Trophoblast cell (in vitro differentiated cells and primary cell): ENCODE measurements at places on chromosomes 2 and 18.

DNA sequence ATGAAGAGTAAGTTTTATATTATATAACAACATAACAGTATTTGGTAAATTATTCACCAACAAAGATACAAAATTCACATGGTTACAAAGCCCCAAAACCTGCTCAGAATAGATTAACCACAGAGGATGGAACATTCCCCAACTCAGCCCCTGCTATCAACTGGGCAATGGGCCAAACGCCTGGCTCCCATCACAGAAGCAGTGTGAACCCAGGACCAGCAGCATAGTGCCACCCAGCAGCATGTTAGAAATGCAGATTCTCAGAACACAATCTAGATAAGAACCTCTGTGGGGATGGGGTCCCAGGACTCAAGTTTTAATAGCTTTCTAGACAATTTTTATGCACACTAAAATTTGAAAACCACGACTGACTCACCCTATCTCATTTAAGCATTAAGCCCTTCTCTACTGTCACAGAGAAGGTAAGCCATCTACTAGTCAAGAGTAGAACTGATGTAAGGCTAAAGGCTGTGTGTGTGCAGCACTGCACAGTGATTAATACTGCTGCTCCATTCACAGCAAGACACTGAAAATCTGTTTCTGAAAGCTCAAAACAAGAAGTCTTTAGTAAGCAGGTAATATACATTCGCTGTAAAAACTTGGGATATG, 15.2 kb downstream of the AFG3L2 start:
- no peak for DNase-seq

DNA sequence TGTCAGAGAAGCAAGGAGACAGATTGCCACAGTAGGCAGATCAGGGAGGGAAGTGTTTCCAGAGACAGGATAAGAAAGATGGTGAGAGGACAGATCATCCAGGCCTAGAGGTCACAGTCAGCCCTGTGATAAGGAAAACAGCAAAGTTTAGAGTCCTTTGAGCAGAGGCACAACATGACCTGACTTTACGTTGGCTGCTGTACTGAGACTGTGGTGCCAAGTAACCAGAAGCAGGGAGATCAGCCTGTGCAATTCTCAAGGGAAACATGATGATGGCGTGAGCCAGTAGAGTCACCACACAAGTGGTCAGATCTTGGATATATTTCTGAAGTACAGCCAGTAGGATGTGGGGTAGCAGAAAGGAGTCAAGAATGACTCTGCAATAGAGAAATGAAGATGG, 43.7 kb downstream of the SMC6 start:
- DNase-seq: no peak

- DNase-seq: no peak
Observed at GRCh38 chr2:166957686-166958085, 69.4 kb downstream of the XIRP2 start.

- no peak for DNase-seq
Observed at GRCh38 chr2:103401621-103402020, 639.8 kb downstream of the TMEM182 start.

- DNase-seq: peak; percentile 93
Observed at GRCh38 chr18:49647496-49648168, 85.8 kb downstream of the LIPG start.

GRCh38 chr2:68938938-68939337, 13.8 kb downstream of the GKN2 start:
- DNase-seq: no peak

GRCh38 chr2:12950957-12951656, 234.4 kb downstream of the TRIB2 start:
- peak; percentile 13 for DNase-seq

DNA sequence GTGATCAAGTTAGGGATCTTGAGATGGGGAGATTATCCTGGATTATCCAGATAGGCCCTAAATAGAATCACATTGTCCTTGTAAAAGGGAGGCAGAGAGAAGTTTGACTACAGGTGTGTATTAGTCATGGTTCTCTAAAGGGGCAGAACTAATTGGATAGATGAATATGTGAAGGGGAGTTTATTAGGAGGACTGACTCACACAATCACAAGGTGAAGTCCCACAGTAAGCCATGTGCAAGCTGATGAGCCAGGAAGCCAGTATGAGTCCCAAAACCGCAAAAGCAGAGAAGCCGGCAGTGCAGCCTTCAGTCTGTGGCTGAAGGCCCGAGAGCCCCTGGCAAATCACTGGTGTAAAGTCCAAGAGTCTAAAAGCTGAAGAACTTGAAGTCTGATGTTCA, 275.8 kb downstream of the KCNS3 start:
- DNase-seq: no peak

- no peak for DNase-seq
Observed at GRCh38 chr2:134575888-134576287, 142.9 kb downstream of the TMEM163 start.

GRCh38 chr2:202521470-202521869, 113.3 kb upstream of the FAM117B start:
- no peak for DNase-seq

- no peak for DNase-seq
Observed at GRCh38 chr2:204881655-204882054, 336.4 kb downstream of the PARD3B start.

- DNase-seq: no peak
Observed at GRCh38 chr2:22991844-22992243, 393.1 kb upstream of the KLHL29 start.

GRCh38 chr18:11392980-11393885, 216.2 kb upstream of the SLC35G4 start:
- no peak for DNase-seq

DNA sequence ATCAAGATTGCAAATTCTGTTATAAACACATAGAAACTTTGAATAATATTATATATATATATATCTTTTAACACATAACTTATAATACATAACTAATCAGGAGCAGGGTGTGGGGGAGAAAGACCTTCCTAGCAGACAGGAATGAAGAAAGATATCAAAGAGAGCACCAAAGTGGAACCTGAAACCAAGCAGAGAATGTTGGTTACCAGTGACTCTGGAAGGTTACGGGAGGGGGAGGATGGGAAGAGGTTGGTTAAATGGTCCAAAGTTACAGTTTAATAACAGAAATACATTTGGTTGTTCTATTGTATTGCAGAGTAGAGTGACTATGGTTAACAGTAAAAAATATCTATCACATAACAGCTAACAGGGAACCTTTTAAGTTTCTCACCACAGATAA, 366.7 kb downstream of the LRRTM4 start:
- DNase-seq: no peak

- no peak for DNase-seq
Observed at GRCh38 chr2:147782141-147782930, 62.5 kb upstream of the ACVR2A start.

DNA sequence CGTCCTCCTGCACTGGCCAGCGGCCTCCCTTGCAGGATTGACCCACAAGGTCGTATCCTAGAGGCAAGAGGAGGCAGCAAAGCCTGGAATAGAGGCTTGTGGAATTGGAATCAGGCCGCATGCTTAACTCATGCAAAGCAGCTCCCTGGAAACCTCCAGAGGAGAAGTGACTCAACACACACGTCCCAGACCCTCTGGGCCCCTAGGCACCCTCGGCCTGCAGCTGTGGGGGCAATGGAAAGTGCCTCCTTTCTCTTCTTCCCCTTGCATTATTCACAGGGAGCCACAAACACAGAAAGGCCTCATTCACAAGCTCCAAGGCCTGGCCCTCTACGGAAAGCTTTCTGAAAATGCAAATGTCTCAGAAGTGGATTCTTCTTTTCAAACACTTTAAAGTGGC, 19.6 kb downstream of the SPATA3 start:
- peak; percentile 48 for DNase-seq

GRCh38 chr2:240201866-240202265, 61.4 kb upstream of the OTOS start:
- no peak for DNase-seq

- no peak for DNase-seq
Observed at GRCh38 chr2:84674586-84674985, 158.3 kb downstream of the DNAH6 start.

GRCh38 chr2:126850940-126851339, 47.8 kb upstream of the TEX51 start:
- DNase-seq: no peak

DNA sequence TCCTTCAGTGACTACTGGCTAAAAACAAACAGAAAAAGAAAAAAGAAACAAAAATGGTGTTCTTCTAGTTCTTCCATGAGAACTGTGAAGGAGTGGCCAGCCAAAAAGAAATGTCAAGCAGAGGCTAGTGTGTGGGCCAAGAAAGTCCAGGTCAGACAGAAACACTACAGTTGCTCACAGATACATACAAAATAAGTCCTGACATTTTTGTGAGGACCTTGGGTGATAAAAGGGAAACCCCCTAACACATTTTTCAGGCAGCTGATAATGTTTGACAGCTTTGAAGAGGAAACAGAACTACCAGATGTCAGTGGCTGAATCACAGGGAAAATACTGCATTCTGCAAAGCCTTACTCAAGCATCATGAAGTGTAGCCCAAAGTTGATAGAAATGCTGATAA, 28.1 kb downstream of the ARHGAP25 start:
- DNase-seq: no peak

- DNase-seq: no peak
Observed at GRCh38 chr18:46019936-46020335, 52.1 kb downstream of the PSTPIP2 start.

- no peak for DNase-seq
Observed at GRCh38 chr18:39345321-39345720, 1779.7 kb upstream of the CELF4 start.

GRCh38 chr18:44096016-44096415, 584.7 kb upstream of the SETBP1 start:
- no peak for DNase-seq

DNA sequence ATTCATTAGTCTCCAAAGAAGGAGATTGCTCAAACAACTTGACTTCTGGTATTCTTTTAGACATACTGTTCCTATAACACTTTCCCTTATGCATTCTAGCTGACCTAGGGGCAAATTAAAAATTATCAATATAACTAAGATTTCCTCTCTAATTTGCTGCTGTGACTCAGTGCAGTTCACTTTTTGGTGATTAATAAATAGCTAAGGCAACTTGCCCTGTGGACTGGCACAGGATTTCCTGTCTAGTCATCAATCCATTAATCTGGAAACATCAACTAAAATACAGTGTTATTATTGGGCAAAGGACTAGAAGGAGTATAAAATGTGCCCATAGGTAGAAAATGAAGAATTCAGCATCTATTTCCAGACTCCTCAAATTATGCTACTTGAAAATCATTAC, 83.5 kb upstream of the SERPINE2 start:
- no peak for DNase-seq

GRCh38 chr18:13620206-13620672, 106.1 kb downstream of the FAM210A start:
- DNase-seq: no peak

DNA sequence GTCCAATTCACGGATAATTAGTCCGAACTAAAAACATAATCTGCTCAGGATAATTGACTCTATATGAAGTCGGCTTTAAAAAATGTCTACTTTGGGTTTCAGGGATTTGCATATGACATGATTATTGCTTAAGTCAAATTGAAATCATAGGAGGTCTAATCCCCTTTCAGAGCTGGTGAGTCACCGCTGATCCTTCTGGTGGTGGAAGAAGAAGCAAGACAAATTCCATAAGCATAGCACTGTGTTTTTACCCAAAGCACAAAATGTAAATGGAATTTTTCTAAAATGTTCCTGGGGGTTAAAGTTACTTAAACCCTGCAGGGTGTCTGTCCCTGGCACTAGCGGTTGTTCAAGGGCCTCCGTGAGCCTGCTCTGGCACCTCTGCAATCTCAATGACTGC, 460.2 kb downstream of the LRATD1 start:
- no peak for DNase-seq

DNA sequence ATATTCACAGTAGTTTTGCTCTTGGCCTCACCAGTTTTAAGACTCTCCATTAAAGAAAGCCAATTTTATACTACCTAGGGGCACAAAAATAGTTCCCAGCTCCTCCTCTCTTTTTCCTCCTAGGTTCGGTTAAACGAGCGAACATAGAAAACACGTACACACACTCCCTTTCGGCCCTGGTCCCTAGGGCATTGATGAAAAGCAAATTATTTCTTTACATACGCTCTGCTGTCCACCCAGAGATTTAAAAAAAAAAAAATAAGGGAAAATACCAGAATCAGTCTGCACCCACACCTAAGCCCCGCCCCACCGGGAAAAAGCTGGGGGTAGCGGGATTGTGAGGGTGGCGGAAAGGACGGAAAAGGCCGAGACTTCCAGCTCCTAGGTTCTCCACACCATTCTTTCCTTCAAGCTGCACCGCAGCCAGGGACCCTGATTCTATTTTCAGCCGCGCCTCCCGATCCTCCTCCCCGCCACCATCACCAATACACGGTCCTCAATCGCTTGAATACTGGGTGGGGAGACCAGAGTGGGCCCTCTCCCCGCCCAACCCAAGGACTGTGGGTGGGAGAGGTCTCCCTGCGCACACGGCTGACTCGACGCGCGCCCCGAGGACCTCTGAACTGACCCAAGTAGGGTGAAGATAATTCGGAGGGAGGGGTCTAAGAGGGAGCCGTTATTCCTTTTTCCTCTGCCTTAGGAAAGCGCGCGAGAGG, 769 bp downstream of the ATF2 start:
- no peak for DNase-seq

- DNase-seq: no peak
Observed at GRCh38 chr2:33384599-33384961, 91.9 kb upstream of the RASGRP3 start.

- DNase-seq: no peak
Observed at GRCh38 chr2:71897137-71897480, 250.6 kb downstream of the CYP26B1 start.

GRCh38 chr2:68483011-68483410, 15.6 kb downstream of the APLF start:
- no peak for DNase-seq

GRCh38 chr2:149314687-149315086, 15.7 kb upstream of the LYPD6 start:
- DNase-seq: no peak

GRCh38 chr2:239897596-239898235, 127.4 kb downstream of the NDUFA10 start:
- no peak for DNase-seq

DNA sequence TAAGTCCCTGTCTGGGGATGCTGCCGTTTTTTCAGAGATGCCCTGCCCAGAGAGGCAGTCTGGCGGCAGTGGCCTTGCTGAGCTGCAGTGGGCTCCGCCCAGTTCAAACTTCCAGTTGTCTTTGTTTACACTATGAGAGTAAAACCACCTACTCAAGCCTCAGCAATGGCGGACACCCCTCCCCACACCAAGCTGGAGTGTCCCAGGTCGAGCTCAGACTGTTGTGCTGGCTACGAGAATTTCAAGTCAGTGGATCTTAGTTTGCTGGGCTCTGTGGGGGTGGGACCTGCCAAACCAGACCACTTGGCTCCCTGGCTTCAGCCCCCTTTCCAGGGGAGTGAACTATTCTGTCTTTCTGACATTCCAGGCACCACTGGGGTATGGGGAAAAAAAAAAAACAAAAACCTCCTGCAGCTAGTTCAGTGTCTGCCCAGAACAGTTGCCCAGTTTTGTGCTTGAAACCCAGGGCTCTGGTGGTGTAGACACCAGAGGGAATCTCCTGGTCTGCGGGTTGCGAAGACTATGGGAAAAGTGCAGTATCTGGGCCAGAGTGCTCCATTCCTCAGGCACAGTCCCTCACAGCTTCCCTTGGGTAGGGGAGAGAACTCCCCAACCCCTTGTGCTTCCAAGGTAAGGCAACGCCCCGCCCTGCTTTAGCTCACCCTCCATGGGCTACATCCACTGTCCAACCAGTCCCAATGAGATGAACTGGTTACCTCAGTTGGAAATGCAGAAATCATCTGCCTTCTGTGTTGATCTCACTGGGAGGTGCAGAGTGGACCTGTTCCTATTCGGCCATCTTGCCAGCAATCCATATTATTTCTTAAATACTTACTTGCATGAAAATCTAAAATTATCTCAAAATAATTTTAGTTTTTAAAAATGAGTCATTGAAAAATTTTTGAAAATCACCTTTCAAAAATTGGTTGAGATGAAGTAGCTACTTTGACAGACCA, 338.0 kb downstream of the OSR1 start:
- DNase-seq: no peak

GRCh38 chr2:128473175-128474035, 154.7 kb upstream of the HS6ST1 start:
- DNase-seq: no peak
